NCI-H2081 treated with DMSO at 0.1 percent for 48 hours (cell line): ENCODE measurements at places on chromosomes 7 and 10.

- no peak for DNase-seq
Measured at GRCh38 chr10:26219676-26220075, 3.1 kb downstream of the GAD2 start.

DNA sequence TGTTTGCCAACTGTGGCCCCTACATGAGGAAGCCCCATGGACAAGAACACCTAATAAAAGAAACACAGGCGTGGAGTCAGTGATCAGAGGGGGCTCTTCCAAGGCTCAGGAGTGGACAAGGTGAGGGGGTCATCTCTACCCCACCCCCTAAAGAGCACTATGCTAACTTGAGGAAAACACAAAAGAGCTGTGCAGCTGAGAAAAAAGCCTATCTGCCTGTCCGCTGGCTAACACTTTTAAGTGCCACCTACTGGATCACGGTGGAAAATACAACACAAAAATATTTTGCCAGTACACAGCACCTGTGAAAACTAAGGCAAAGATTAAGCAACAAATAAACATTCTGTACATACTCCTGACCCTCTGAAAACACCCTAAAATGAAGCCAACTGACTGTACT is 53.1 kb upstream of the COBL start:
- no peak for DNase-seq

DNA sequence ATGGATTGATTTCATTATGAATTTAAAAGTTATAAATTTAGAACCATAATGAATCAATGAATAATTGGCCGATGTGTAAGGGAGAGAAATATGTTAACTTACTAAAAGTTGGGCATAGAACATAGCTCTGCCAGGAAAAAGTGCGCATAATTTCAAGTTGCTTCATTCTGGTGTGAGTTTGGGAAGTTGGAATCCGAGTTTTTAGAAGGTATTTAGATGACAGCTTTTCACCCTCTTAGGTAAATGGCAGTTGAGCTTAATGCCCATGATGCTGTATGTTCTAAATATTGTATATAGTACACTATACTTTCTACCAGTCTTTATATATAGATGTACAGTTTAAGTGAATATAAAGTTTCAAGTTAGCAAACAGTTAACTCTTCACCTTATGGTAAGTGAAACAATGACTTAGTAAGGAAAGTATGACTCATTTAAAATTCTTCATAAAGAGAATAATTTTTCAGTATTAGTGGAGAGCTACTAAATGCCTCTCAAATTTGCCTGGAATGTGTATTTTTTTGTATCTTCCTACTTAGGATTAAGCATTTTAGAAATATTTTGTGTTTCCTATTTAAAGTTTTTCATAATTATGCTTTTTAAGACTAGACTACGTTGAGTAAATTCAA is 1.6 kb downstream of the C1GALT1 start:
- no peak for DNase-seq

DNA sequence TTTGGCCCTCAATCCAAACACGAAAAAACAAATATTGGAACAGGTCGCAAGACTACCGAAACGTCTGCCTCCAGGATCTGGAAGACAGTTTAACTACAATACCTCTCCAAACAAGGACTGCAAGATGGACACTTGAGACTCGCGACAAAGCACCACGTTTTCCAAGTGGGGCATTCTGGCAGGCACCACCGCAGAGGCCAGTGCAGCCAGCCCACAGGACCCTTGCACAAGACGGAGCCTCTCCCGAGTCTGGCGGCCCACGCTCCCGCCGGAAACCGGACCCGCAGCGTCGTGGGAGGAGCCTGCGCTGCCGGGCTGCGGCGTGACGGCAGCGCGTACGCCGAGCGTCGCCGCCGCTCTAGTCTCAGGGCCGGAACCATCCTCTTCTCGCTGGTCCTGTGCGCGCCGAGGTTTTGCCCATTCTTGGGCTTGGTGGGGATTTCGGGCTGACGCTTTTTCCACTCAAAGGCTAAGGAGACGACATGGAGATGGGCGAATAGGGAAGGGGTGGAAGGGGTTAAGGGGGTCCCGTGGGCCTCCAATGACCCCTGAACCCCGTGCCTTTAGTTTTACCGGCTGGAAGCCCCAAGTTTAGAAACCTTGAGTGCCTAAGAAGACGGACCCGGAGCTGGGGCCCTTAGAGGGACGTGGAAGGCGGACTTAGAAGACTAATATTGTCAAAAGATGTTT is at the start of gene ORC5:
TSS of gene ORC5 (minus strand) at position 283 of the 690 bp plus-strand sequence. CDS start at position 174, 109 bp downstream.
- peak; percentile 23 for DNase-seq

DNA sequence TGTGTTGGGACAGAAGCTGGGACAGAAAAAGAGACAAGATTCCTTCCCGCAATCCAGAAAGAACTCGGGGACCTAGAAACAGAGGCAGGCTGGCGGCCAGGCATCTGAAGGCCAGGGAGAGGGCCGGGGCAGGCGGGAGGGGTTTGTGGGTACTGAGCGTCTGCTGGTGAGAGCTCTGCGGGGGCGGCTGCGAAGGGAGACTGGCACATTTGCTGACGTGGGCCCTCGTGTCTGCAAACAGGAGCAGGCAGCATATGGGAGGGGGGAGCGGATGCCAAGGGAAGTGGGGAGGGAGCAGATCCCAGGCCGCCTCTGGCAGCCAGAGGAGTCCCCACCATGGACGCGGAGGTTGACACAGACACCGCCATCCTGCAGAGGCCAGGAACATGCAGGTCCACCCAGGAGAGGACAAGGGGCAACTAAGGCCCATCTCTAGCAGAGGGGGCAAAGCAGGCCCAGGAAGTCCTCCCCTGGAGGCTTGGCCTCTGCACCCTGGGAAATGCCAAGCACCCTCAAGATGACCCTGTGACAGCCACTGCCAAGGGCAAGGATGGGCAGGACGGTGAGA is 32.2 kb downstream of the KCNH2 start:
- DNase-seq: no peak

GRCh38 chr10:7635408-7636125 is 31.2 kb downstream of the ITIH5 start:
- no peak for DNase-seq

- DNase-seq: no peak
Measured at GRCh38 chr10:88813200-88813599, 10.7 kb downstream of the LIPM start.

DNA sequence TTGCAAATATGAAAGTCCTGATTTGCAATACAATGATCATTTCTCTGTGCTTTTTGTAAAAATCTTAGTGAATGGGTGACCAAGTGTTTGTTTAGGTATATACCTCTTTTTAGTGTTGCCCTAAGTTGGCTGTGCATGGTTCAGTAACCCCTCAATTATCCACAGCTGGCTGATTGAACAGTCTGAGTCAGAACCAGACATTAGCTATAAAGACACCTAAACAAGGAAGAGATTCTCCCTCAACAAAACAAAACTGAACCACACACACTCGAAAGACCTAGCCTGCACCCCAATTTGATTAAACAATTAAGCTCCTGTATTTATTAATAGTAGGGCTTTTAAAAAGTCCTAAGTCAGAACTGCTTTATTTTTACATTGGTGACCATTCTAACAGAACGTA is 2.8 kb downstream of the RSBN1L start:
- no peak for DNase-seq

- no peak for DNase-seq
Measured at GRCh38 chr7:106657085-106657991, 3.6 kb downstream of the CCDC71L start.

DNA sequence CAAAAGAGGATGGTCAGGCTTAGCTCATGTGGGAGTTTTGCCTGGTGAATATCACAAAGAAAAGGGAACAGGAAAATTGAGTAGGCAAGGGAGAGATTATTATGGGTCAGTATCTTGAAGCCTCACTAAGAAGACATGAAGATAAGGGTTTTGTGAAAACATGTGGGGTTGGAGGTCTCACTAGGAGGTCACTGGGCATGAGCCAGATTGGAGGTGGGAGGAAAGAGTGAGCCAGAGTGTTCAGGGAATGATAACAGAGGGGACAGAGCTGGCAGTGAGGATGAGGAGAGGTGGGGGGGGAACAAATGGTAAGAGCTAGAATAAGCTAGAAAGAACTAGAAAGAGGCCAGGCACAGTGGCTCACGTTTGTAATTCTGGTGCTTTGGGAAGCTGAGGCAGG is 374.3 kb downstream of the GRID1 start:
- DNase-seq: no peak

DNA sequence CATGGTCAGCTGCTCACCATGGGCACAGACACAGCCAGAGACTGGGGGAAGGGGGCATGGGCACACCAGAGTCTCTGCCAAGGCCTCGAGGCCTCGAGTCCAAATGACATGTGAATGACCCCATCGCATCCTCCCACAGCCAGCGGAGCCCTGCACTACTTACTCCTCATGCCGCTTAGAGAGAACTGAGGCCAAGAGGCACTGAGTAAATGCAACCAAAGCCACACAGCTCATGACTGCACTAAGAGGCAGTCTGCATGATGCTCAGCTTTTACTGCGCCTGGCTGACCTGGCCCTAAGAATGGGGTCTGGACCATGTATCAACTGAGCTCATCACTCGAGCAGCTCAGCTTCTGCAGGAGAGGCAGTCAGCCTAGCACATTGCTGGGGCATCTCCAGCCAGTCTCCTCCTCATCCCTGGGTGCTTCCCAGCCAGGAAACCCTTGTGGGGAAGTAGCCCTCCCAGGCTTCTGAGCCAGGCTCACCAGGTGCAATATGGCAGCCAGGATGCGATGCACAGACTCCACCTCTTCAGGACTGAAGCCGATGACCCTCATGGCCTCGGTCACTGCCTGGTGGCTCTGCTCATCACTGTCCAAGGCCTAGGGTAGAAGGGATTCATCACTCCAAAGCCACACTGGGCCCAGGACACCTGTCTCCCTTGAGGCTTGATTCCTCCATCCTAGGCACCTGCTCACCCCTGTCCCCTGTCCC is 7.5 kb downstream of the MYO1G start:
- no peak for DNase-seq

DNA sequence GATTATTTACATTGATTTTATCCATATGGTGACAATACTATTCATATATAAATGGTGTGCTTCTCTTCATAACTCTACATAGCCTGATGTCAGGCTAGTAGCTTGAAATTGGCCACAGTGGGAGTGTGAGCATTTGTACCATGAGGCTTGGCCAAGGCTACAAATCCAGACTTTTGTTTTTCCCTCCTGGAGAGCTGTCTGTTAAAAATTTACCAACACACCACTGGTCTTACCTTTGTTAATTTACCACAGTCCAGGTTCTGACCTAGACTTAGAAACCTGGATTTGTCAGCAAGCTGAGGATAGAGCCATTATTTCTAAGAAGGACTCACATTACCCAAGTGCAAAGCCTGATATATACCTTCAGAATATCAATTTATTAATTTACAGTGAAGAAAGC is 45.5 kb upstream of the ATRNL1 start:
- no peak for DNase-seq

- no peak for DNase-seq
Measured at GRCh38 chr10:104300002-104300735, 31.2 kb downstream of the GSTO2 start.

GRCh38 chr10:36253731-36254130 is 611.6 kb upstream of the FZD8 start:
- no peak for DNase-seq

- no peak for DNase-seq
Measured at GRCh38 chr7:135790371-135790977, 41.9 kb upstream of the FAM180A start.

DNA sequence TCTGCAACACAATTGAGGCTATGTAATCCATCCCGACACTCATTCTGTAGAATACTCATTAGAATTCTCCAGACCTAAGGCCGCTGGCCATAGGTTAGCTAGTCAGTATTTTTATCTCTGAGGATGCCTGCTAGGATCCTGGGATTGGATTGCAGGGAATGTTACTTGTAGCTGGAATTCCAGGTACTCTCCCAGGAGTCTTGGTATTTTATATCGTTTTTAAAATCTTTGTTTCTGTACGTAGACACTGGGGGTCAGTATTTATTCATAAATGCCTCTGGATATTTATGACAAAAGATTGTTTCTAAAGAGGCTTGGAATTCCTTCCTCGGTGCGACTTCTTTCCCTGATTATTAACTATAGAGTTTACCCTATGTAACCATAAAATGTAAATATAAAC is 40.1 kb downstream of the BPGM start:
- DNase-seq: no peak

DNA sequence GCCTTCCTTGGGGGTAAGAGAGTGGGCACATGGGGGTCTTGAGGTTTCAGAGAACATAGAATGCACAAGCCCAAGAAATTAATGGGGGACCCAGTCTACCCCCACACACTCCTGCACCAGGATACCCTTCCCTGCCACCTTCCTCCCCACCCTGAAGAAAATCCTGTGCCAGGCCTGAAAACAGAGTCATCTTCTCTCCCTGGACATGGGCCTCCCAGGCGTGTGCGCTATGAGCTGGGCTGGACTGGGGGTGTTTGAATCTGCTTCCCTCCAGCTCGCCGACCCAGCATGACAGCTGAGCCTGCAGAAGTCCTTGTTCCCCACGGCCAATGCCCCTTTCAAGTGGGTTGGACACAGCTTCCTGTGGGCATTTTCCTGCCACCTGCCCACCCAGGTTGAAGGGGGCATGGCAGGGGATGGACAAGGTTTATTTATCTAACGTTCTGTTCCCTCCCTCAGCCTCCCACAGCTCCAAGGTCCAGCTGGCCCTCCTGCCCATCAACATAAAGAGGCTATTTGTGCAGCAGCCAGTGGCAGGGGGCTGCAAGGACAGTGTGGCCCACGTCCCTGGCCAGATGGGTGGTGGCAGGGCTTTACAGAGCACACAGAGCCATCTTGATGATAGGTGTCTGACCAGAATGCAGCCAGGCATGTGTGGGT is 141.0 kb downstream of the SH3PXD2A start:
- no peak for DNase-seq

DNA sequence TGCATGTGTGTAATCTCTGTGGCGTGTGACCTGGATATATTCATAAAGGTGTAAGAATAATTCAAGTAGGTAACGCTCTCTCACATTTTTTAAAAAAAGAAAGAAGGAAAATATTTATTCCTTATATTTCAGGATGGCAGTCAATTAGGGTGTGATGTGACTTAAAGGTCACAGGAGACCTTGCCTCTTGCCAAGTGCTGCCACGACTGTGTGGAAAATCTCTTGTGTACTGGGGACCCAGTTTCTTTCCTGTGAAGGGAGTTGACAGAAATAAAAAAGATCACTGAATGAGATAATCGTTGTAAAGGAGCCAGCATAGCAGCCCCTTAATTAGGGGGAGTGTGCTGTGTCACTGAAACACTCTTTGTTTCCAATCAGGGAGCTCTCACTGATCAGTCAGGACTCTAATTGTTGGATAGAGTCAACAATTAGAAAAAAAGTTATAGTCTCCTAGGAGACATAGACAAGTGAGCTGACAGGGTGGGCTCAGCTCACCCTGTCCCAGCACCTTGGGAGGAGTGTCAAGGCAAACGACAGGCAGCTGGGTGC is 31.1 kb downstream of the PTPRE start:
- DNase-seq: no peak

- DNase-seq: no peak
Measured at GRCh38 chr10:99555371-99555770, 22.6 kb downstream of the NKX2-3 start.
